Activated T-cell treated with anti-CD3 and anti-CD28 coated beads, Interleukin-2, amount 50 U/mL, for 72 hours (primary cell): ENCODE measurements at places on chromosomes 13 and 19. TPM values are rescaled to one million over a fixed set of nuclear protein-coding genes. Genes with fewer than 3 reads are reported as not detected.
A peak's percentile ranks its signal among the peaks of the same experiment; 100 is the strongest.

DNA sequence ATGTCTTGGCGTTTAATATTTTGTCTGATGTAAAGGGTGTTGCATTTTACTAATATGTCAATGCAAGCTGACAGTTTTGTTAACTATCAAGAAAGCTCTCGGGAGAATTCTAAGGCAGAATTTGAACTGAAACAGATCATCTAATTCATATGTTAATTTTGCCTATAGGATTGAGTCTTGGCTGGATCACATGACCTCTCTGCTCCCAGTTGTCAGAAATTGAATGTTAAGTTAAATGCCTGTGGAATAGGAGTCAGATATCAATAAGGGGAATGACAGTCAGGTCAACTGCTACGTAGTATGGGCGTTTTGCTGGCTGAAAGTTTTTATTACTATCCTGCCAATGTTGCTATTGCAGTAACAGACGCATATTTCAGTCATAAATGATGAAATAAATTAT lies 358.5 kb downstream of the MYO16 start:
- DNase-seq = no peak

- peak; percentile 54 for DNase-seq
These were observed 297.3 kb downstream of the ZNF536 start for GRCh38 chr19:30669329-30670010.

DNA sequence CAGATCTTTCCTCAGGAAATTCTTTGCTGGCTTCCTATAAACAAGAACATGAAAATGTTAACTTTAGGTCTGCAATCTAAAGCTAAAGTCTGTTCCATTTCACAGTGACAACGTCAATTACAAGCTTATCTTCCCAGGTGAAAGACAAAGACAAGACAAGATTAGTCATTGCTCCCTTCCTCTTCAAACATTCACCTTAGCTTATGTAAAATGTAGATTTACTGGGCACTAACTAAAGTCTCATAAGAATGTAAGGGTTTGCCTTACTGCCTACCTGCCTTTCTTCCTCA lies 17.2 kb downstream of the TNFSF14 start:
- no peak for DNase-seq

DNA sequence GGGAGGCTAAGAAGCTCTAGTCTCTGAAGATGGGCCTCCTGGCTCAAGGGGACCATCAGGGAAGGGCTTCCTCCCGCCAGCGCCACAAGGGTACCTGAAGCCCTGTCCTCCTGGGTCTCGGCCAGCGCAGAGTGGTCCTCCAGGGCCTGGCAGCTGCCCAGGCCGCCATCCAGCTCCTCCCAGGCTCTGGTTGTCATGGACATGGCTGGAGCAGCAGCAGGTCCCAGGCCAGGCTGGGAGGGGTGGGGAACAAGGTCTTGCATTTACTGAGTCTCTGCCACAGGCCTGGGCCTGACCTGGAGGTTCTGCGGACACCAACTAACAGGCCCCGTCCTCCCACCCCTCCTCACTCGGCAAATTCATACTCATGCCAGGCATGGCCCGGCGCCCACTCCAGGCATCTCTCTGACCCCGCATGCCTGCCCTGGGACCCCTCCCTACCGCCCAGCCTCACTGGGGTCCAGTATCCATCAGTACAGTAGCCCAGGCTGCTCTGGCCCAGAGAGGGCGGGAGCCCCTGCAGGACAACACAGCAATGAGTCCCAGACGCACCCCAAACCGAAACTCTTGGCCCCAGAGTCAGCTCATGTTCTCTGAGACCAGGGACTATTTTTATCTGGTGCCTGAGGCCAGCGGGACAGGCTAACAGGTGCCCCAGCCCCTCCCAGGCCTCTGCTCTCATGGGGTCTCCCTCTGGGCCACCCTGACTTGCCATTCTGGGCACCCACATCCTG lies 938 bp downstream of the JSRP1 start:
- DNase-seq = no peak

- no peak for DNase-seq
These were observed 45.2 kb upstream of the SLC7A1 start for GRCh38 chr13:29640665-29641064.

- no peak for DNase-seq
These were observed 10.7 kb upstream of the SUPT20H start for GRCh38 chr13:37070145-37070695.

DNA sequence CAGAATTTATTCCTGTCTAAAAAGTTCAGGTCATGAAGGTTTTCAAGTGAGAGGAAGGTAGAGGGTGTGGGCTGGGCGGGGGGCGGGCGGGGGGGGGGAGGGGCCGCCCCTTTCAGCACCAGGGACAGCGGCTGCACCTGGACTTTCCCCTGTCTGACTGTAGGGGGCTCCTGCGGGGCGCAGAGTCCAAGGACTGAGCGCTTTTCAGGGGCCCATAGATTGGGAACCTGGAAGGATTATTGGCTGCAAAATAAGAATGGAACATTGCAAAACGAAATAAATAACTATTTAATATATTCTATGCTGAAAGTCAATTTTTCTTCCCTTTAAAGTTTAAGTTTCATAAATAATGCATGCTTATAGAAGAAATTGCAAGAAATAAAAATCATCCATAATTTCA lies 8.9 kb upstream of the CYP4F3 start:
- no peak for DNase-seq

GRCh38 chr19:3979674-3980352 lies 5.5 kb downstream of the EEF2 start:
- no peak for DNase-seq

DNA sequence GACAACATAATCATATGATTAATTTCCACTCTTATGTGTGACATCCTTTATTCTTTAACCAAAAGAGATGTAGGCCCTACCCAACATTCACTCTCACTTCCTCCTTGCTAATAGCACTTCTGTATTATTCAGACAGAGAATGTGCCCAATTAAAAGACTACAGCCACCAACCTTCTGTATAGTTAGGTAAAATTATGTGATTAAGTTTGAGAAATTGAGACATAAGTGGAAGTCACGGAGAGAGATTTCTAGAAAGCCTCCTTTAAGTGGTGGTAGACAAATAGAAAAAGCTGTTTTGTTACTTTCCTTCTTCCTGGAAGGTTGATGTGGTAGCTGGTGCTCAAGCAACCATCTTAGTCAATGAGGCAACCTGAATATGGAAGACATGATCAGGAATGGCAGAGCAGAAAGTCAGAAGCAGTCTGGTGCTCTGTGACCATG lies 14.8 kb downstream of the EPSTI1 start:
- DNase-seq = no peak

GRCh38 chr13:104953588-104953987 lies 1581.9 kb downstream of the EFNB2 start:
- no peak for DNase-seq

DNA sequence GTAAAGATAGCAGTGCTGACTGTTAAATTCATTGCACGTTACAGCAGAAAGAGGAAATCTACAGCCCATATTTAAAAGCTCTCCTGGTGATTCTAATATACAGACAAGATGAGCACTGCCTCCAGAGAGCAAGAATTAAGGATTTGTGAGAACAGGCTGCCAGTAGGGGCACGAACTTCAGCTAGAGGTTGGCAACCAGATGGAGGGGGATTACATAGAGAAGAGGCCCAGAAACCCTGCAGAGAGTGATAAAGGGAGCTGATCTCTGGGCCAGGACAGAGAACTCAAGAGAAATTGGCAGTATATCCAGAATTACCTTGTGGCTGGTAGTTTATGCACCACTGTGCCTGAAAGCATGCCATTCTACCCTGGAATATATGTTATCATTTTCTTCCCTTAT lies 144.8 kb downstream of the UFM1 start:
- no peak for DNase-seq

DNA sequence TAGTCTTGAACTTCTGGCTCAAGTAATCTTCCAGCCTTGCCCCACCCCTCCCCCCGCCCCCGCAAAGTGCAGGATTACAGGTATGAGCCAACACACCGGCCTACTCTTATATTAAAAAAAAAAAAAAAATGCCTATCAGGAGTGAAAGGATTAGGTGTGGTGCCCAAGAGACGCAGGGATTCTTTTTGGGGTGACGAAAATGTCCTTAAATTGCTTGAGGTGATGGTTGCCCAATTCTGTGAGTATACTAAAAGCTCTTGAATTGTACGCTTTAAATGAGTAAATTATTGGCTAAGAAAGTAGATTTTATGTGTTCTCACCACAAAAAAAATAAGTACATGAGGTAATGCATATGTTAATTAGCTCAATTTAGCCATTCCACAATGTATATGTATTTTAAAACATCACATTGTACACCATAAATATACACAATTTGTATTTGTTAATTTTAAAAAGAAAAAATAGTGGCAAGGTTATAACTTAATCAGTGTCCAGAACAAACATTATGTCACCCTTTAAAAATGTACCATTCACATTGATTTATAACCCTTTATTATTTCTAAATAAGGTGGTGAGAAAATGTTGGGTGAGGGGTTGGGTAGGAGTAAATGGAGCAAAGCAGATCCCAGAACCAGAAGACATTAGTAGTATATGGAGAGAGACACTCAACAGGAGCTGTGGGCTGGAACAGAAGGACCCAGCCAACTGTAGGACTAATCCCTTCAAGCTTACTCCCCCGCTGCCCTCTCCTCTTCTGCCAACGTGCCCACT lies 3.9 kb downstream of the IGSF23 start:
- DNase-seq = no peak

DNA sequence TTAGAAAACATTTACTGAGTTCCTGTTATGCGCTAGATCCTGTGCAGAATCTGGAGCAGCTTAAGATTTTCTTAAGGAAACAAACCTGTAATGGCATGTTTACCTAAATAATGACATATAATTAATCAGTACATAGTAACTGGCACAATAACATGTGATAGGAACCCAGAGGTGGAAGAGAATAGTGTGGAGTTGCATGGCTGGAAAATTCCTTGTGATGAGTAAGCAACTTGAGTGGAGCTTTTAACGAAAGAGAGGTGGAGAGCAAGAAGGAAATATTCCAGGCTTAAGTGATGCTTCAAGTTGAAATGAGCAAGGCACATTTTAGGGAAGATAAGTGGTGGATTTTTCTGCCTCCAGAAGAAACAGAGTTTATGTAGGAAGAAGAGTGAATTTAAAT lies 9.2 kb upstream of the GPC5 start:
- DNase-seq = no peak

GRCh38 chr19:12752056-12752781 lies 628 bp downstream of the BEST2 start:
- DNase-seq = no peak

DNA sequence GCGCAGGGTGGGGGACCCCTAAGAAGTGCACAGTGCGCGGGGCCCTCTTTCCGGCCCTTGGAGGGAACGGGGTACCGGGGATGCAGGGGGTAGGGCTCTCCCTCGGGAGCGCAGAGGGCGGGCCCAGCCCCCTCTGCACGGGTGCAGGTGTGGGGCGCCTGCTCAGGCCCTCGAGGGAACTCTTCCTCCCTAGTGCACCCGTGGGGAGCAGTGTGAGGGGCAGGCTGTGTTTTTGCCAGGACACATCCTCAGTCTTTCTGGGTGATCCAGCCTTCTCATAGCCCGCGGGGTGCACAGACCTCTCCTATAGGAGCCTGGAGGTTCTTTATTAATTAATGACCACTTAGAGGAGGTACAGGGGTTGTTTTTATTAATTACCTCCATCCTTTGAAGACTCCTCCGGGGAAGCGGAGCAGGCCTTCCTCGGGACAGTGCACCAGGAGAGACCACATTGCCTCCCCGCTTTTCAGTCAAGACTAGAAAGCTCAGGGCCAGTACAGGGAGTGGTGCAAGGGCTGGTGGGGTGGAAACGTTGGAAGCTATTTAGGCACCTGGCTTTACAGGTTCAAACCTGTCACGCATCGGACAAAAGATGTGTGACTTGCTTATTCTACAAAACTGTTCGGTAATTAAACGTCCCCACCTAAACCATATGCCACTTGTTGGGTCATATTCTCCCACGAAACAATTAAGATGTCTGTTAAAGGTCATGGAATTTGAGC lies 598 bp upstream of the GJB6 start:
- DNase-seq = no peak

DNA sequence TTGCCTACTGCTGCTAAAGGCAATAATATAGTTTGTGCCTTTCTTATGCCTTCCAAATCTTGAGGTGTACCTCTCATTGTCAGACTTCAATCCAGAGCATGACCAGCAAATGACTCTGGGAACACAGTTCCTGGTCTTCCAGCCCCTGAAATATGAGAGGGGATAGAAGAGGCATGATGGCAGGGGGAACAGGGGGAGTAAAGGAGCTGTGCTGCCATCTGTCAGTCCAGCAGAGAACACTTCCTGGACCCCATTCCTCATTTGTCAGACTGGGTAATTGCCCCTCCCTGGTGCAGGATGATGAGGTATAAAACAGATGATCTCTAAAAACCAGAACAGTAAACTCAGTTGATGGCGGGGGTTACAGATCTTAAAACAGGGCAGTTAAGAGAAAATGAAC lies 618.7 kb downstream of the DIAPH3 start:
- no peak for DNase-seq

DNA sequence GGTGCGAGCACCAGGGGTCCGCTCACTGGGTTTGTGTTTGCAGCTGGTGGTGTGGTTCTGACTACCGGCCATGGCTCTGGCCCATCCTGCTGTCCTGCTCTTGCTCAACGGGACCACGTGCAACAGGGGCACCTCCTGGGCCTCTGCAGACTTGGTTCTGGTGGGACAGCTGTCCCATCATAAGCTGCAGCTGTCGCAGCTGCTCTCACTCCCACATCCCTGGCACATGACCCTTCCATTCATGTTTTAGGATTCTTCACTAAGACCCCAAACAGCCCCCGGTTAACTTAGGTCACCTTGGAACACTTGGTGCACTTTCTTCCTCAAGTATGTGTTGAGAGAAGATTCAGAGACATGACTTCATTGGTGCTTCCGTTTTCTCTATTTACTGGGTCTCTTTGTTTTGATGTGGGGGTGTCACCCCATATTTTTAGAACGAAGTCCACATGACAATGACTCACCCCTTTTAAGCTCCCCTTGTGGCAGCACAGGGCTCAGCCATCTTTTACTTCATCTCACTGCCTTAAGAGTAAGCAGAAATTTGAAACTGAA lies 68.4 kb upstream of the ARHGEF7 start:
- DNase-seq = no peak

DNA sequence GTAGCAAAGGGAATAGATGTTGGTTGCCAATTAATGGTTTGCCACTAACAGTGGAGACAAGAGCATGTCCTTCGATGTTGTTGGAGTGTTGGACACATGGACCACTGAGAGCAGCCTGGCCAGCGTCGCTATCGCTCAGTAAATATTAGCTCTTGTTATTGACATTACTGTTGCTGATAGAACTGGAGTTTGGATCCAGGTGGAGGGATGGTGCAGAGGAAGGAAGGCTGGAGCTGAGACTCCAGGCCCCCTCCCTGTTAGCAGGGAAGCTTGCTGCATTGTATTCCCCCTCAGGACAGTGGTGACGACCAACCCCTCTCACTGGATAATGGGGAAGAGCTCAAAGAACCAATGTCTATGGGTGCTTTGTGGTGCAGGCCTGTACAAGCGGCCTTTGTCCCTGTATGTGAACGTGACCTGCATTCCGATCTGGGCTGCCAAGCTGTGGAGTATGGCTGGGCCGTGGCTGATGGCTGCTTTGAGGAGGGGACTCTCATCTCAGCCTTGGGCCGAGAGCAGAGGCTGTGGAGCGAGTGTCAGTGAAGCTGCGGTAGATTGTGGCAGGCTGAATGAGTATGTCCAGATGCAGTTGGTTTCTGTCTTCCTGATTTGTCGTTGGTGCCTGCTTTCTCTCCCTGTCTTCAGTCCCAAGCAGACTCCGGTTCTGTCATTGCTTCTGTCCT lies 7.0 kb downstream of the CLASRP start:
- no peak for DNase-seq

Gene SIGLEC8
- not detected for total RNA-seq

Gene OR7C1
- not detected for total RNA-seq

Gene CATSPERD
- total RNA-seq = not detected

Gene LYL1
- 4.8 TPM for total RNA-seq

Gene TJP3
- 1.7 TPM for total RNA-seq

Gene TMEM190
- not detected for total RNA-seq

Gene ZGLP1
- total RNA-seq = 5.9 TPM

Gene PRSS57
- total RNA-seq = 0.22 TPM

Gene LRP3
- total RNA-seq = not detected

Gene KCNN4
- total RNA-seq = 118 TPM

Gene RNASEH2A
- total RNA-seq = 31.1 TPM

Gene KLF1
- 0.58 TPM for total RNA-seq
